Activated gamma-delta T cell treated with anti-CD3 and anti-CD28 coated beads, Interleukin-2, amount 50 U/mL, for 16 hours (primary cell): ENCODE measurements at places on chromosomes 4 and X.

GRCh38 chr4:60605646-60606354, 594.3 kb upstream of the ADGRL3 start:
- DNase-seq, result no peak

DNA sequence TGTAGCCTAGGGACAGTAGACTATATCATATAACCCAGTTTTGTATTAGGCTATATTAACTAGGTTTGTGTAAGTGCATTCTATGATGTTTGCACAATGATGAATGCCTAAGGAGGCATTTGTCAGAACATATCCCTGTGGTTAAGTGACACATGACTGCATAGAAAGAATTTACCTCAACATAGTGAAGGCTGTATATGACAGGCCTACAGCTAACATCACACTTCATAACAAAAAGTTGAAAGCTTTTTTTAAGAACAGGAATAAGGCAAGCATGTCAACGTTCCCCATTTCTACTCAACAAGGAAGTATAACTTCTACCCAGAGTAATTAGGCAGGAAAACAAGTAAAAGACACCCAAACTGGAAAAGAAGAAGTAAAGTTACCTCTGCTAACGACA, 165.9 kb upstream of the NDST4 start:
- no peak for DNase-seq

DNA sequence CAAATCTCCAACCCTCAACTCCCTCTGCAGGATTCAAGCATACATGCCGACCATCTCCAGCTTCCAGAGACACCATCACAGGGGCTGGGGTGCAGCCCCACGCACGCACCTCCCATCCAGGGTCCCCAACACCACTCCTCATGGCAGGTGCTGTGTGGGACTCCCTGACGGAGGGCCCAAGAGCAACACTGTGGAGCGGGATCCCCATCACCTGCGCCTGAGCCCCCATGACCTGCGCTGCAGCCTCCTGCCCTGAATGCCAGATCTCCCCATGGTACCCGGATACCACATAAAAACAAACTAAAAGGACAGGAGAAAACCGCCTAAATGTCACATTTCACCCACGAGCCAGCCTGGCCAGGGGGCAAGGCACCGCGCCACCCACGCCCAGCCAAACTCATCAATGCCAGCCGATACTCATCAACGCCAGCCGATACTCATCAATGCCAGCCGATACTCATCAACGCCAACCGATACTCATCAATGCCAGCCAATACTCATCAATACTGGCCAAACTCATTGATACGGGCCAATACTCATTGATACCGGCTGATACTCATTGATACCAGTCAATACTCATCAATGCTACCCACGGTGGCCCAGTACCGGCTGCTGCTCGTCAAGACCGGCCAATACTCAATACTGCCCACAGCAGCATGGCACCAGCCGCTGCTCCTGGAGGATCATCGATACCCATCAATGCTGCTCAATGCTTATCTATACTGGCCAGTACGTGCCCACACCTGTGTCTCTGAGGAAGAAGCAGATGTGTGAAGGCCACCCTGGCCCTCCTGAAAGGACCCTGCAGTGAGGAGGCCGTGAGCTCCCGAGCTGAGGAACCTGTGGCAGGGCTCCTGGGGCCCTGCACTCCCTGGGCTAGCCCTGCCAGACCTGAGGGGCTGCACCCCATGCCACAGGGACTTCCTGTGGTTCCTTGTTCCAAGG, 6.2 kb downstream of the CTBP1 start:
- no peak for DNase-seq

DNA sequence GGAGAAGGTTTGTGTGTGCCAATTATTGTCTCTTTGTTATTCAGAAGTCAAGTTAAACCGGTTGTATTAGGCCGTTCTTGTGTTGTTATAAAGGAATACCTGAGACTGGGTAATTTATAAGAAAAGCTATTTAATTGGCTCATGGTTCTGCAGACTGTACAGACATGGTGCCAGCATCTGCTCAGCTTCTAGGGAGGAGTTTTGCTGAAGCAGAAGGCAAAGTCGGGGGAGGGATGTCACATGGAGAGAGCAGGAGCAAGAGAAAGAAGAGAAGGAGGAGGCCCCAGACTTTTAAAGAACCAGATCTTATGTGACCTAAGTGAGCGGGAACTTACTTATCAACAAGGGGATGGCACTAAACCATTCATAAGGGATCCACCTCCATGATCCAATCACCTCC, 349.3 kb upstream of the PCDH18 start:
- DNase-seq, result no peak

DNA sequence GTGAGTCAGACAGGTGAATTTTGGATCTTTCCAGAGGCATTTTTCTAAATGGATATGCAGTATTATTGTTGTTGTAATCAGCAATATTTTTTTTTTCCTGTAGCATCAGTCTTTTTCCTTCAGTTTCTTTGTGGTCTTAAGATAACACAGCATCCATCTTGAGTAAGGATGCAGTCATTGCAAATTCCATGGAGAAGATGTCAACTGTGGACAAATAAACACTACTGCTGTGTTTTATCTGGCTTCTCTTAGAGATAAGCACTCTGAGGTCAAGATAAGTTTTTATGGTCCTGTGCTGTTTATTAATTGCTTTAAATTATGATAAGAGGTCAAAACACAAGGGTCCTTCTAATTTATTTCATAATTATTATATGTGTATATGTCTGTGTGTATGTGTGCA, 1255.7 kb downstream of the ADGRL3 start:
- no peak for DNase-seq

GRCh38 chrX:110477593-110478228, 119.1 kb downstream of the RTL9 start:
- no peak for DNase-seq

DNA sequence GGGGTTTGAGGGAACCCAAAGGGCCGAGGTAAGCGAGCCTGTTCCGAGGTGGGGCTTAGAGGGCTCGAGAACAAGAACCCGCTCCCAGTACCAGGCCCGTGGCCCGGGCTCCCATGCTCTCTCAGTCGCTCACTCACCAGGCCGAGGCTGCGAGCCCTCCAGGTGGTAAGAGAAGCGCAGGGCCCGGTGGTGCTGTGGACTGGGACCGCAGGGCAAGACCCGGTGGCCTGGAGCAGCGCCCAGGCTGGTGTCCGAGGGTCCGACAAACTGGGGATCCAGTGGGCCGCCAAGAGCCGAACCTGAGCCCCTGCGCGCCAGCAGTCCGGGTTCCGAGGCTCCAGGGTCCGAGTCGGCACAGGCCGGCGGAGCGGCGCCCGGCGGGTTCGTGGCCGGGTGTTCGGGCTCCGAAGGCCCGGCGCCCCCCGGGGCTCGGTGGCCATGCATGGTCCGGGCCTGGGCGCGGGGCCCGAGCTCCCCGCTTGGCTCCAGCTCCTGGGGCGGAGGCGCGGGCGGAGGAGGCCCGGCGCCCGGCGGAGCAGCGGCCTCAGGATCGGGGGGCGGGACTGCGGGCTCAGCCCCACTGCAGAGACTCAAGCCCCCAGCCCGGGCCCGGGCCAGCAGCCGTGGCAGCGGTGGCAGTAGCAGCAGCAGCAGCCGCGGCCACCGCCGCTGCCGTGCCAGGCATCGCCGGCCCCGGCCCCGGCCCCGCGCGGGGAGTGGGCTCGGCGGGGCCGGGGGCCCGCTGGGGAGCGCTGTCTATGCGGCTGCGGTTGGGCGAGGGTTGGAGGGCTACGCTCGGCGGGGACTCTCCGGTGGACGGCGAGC, 833 bp downstream of the FGD1 start:
- DNase-seq, result no peak
